ENCODE measurements at places on chromosomes 16 and 17.

- DNase-seq, result no peak
These were observed 86.4 kb downstream of the HAPSTR1 start for GRCh38 chr16:9177861-9178260.

DNA sequence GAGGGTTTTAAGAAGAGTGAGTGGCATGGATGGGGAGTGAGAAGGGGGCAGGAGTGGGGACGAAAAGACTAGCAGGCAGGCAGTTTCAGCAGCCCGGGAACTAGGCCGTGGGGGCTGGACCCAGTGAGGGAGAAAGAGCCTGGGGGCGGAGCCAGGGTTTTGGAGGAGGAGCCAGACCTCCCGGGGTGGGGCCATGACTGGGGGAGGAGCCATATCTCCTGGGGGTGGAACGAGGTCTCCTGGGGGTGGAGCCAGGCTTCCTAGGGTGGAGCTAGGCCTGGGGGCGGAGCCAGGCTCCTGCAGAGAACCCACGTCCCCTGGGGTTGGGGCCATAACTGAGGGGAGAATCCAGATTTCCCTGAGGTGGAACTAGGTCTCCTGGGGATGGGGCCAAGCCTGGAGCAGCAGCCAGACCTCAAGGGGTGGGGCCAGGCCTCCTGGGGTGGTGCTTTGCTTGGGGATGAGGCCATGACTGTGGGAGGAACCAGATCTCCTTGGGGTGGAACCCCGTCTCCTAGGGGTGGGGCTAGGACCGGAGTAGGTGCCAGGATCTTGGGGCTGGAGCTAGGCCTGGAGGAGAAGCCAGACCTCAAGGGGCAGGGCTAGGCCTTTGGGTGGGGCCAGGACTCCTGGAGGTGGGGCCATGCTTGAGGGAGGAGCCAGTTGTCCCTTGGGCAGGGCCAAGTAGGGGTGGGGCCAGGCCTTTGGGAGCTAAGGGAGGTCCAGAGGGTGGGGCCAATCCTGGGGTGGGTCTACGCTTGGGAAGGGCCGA lies 41.7 kb upstream of the JPH3 start:
- DNase-seq, result peak; percentile 65

DNA sequence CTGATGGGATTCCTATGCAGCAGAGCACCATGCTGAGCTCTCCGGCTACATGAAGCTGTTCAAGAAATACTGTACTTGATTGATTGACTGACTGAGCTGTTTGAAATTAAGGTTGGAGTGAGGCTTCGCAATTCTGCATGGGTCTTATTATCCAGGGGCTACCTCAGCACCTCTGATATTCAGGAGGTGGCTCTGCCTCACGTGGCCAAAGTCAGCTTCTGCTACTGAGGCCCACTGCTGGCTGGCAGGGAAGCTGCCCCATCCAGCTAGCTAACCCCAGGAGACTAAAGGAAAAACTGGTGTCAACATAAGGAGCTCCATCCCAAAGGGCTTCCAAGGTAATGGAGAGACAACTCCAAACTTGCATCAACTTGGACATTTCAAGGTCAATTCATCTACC lies 66.2 kb upstream of the TRAP1 start:
- DNase-seq, result no peak

DNA sequence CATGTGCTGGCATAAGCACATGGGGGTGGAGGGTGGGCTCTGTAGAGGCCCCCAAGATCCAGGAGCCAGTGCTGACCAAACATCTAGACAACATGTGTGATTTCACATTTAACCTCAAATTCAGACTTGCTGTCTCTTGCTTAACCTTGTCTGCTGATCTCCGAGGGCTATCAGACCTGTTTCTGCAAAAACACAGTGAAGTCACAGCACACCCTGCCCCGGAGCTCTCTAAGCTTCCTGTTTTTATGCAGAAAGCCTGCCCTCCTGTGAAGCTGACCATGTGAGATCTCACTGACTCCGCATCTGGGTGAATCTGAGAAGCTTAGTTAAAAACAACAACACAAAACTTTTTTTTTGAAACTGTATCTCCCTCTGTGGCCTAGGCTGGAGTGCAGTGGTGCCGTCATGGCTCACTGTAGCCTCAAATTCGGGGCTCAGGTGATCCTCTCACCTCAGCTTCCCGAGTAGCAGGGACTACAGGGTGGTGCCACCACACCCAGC lies 6.6 kb upstream of the DPEP2 start:
- DNase-seq, result peak; percentile 68
